ENCODE measurements at places on chromosomes 1 and 21.

- DNase-seq, result no peak
Measured at GRCh38 chr1:17735793-17736192, 19.3 kb upstream of the ACTL8 start.

DNA sequence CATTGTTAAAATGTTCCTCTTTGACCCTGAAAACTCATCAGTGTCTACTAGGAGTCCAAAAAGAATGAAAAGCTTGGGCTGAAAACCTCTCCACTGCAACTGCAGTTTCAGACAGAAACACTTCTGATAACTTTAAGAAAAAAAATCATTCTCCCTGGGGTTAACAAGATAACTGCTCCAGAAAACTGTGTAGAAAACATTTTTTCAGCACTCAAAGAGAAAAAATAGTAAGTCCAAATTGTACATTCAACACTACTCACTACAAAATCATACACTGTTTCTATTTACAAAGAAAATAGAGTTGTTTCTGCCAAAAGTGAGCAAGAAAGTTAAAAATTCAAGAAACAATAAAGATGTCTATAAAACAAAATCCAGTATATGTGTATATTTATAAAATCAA is 157.8 kb downstream of the RERE start:
- no peak for DNase-seq

DNA sequence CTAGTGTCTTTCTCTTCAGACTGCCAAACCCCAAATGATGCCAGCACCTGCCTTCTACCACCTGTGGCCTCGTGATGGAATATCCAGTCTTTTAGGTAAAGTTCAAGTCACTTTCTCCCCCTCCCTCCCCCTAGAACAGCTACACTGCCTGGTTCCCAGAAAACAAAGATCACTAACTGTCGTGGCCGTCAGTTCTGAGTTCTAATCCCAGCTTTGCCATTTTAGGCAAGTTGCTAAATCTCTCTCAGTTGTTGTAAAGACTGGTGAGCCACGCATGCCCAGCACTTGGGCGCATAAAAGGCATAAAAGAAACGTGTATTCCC is 648 bp upstream of the TRAPPC3 start:
- no peak for DNase-seq

DNA sequence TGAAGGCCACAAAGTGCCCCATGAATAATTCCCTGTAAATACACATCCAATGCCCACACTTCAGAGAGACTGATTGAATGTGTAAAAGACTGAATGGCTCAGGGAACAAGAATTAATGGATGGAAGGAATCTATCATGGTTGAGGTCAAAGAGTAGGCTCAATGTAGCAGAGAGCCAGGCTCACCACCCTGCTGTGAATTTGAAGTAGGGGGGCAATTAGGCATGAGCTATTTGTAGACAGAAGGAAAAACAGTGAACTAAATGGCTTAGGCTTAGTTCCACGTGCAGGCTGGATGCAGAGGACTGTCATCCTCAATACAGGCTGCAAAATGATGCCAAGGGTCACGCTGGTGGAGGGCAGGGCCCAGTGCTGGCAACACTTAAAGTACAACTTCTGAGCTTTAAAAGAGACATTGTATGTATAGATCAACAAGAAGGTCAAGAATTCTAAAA is 22.9 kb upstream of the IGSF3 start:
- no peak for DNase-seq

DNA sequence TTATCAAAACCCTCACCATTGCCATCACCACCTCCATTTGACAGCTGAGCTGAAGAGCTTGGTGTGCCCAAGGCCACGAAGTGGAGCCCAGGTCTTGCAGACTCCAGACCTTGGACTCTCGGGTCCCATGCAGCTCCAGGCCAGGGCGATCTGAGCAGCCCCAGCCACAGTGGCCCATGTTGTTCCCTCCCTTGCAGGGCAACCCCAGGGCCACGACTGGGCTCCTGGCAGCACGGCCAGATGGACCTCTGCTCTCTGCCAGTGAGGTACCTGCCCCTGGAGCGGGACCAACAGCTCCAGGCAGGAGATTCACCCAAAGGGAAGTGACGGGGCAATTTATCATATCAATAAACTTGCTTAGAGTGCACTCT is 182.7 kb upstream of the VAMP3 start:
- DNase-seq, result no peak

GRCh38 chr1:223665592-223666312 is at the start of gene CAPN8:
TSS of gene CAPN8 (minus strand) at chr1:223665701. CDS start at chr1:223665646, 55 bp downstream.
- DNase-seq, result peak; percentile 19

GRCh38 chr1:230807561-230808280 is 60.5 kb downstream of the CAPN9 start:
- no peak for DNase-seq

DNA sequence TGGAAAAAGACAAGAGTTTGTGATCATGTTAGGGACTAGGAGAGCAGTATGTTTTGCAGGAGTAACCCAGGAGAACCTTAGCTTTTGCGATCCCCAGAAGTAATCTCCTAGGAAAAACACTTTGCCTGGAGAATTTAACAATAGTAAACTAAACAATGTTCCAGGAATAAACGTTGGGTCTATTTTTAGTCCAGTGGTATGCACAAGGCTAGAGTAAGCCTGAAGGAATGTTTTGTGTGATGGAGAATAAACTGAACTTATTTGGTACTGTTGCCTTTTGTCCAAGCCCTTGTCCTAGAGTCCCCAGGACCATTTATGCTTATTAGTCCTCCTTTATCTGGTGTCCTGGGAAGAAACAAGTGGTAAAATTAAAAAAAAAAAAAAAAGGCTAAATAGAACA is 28.7 kb upstream of the RGS5 start:
- peak; percentile 83 for DNase-seq

DNA sequence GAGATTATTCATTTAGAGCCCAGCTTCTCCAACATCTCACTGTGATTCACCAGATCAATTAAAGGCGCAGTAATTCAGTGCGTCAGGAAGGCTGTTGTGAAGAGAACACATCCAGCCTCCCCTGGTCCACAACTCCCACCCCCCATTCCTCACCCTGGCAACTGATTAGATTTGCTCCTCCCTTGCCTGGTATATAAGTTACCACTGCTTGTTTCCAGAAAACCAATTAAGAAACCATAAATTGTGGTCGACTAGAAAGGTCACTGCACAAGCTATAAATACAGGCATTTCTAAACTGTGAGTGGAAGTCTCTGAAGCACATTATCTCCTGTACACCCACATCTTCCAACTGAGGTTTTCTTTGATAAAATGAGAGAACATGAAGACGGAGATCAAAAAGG is 41.9 kb downstream of the FAM163A start:
- no peak for DNase-seq

GRCh38 chr1:224149709-224150108 is 33.3 kb upstream of the DEGS1 start:
- DNase-seq, result no peak

GRCh38 chr1:205260948-205261732 is 33.4 kb downstream of the TMCC2 start:
- DNase-seq, result peak; percentile 71

- DNase-seq, result no peak
Measured at GRCh38 chr1:228313536-228314277, 92.9 kb downstream of the TRIM11 start.

GRCh38 chr1:42692461-42692860 is 10.2 kb downstream of the YBX1 start:
- no peak for DNase-seq

DNA sequence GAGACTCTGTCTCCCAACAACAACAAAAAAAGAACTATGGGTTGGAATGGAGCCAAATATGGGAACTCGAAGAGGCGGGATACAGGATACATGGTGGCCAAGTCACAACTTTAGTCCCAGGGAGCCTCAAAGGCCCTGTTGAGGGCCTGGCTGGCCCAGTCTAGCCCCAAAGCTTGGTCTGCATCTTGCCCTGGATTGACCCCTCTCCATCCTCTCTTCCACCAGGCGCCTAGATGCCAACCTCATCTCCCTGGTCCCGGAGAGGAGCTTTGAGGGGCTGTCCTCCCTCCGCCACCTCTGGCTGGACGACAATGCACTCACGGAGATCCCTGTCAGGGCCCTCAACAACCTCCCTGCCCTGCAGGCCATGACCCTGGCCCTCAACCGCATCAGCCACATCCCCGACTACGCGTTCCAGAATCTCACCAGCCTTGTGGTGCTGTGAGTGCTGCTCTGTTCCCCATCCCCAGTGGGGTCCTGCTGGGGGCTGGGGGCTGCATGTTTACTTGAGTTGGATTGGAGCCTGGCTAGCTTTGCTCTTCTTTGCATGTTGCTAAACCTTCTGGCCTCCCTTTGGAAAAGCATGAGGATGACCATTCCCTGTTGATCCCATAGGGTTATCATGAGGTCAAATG is 65.5 kb downstream of the UBE2T start:
- no peak for DNase-seq

DNA sequence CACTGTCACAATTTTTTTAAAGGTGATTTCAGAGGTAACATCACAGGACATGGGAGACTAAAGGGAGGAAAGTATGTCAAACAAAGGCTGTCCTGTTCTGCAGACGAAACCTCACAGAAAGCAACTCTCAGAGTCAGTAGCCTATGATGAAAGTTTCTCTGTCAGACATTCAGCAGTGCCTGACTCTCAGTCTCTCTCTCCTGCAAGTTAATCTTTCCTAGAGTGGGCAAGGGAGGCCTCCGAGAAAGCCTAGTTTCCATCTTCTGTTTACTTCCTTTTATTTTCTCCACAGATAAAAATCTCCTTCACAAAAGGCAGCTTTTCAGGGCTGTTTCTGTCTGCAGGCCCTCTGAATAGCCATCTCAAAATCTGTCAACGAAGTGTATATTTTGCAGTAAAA is 24.9 kb upstream of the FMO2 start:
- DNase-seq, result no peak

- no peak for DNase-seq
Measured at GRCh38 chr1:230400007-230400344, 26.2 kb downstream of the PGBD5 start.

- DNase-seq, result no peak
Measured at GRCh38 chr1:165862448-165862847, 35.0 kb downstream of the UCK2 start.

DNA sequence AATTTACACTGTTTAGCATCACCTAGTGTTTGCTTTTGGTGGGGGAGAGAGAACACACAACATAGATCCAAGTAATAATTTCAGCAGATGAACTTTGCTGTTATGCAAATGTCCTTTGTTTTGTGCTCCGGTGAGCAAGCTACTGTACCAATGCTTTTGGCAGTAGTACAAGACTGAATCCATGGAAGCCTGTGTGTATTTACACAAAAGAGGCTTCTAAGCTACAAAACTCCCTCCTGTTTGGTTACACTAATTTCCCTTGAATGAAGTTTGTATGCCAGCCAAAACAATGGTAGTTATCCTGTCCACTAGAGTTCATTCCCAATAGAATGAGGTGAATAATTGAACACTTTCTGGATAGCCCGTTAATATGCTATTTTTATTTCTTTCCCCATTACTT is 320.5 kb downstream of the KCTD3 start:
- DNase-seq, result no peak

DNA sequence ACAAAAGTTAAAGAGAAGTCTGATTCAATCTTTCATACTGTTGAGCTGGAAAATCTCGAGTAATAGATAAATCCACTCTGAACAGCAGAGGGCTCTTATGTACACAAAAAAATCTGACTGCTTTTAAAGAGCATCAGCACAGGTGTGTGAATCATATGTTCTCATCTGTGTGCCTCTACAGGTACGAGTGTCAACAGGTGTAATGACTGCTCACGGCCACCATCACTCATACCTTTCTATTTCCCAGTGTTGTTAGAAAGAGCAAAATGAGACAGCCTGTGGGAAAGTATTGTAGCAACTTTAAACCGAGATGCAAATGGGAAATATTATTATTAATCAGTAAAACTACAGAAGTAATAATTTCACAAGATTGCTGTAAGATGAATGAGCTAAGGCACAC is 49.0 kb upstream of the SCAF4 start:
- no peak for DNase-seq

GRCh38 chr1:195934817-195935553 is 673.3 kb downstream of the KCNT2 start:
- peak; percentile 2 for DNase-seq

- peak; percentile 58 for DNase-seq
Measured at GRCh38 chr1:59976194-59977074, 49.9 kb upstream of the CYP2J2 start.

GRCh38 chr1:161020509-161021164 is at the start of gene F11R:
TSS of gene F11R (minus strand) at chr1:161021152. CDS start at chr1:161021073, 79 bp downstream.
- DNase-seq, result no peak

- peak; percentile 70 for DNase-seq
Measured at GRCh38 chr21:25342816-25343215, 264.5 kb downstream of the MRPL39 start.

DNA sequence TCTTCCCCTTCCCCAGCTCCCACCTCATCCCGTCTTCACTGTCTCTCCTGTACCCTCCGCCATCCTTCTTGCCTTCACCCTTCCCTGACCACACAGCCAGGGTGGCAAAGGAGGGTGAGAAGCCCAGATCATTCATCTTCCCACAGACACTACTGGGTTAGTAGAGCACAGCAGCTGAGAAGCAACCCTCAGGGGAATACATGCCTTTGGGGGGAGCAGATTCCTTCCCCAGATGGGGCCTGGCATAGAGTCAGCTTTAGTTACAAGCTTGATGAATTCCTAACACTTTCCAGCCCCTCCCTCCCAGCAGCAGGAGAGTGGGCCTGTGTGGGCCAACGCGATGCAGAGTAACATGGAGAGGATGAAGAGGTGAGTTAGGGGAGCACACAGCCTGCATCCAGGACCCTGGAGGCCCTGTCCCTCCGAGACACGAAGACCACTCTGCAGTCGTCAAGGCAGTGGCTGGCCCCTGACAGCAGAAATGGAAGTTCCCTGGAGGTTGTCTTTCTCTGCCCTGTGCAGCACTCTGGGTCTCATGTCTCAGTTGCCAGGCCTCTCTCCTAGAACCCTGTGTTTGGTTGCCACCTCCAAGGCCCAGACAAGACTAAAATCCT is 8.8 kb upstream of the BTG2 start:
- peak; percentile 66 for DNase-seq

DNA sequence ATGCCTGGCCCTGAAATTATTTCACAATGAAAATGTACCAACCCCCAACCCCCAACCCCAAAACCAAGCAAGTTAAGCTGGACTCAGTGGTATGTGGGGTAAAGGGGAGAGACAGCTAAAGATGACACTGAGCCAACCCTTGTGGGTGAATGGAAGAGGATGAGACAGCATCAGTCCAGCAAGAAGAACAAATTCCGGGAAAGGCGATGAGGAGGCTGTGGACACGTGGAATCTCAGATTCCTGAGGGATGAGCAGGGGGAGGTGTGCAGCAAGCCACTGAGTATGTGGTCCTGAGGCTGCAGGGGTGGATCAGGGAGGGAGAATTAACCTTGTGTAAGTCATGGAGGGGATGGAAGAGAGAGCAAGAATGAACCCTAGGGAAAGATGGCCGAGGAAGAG is 14.4 kb upstream of the ZNF362 start:
- DNase-seq, result peak; percentile 85

- no peak for DNase-seq
Measured at GRCh38 chr1:215660259-215660658, 93.2 kb downstream of the KCTD3 start.

DNA sequence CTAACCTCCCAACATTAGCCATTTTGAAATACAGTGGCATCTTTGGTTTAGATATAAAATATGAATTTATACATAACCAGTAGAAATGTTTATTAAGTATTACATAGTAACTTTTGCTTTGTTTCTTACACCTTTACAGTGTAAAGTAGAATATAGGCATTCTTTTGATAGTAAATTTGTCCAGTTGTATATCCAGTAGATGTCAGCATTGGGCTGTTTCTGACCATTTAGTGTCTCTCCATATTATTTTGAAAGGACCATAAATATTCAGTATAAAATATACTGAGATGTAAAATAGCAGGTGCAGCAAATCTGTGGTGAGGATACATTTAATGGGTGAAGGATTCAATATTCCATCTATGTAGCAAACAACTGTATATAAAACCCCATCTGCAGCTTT is 115.8 kb upstream of the ZRANB2 start:
- peak; percentile 6 for DNase-seq

- peak; percentile 89 for DNase-seq
Measured at GRCh38 chr1:8463144-8463927, 145.4 kb downstream of the SLC45A1 start.

All from EH (cell line).